HTR-8/SVneo (cell line): ENCODE measurements at places on chromosomes 11 and 22.

- DNase-seq = no peak
Measured at GRCh38 chr11:7417328-7417727, 68.0 kb upstream of the OLFML1 start.

DNA sequence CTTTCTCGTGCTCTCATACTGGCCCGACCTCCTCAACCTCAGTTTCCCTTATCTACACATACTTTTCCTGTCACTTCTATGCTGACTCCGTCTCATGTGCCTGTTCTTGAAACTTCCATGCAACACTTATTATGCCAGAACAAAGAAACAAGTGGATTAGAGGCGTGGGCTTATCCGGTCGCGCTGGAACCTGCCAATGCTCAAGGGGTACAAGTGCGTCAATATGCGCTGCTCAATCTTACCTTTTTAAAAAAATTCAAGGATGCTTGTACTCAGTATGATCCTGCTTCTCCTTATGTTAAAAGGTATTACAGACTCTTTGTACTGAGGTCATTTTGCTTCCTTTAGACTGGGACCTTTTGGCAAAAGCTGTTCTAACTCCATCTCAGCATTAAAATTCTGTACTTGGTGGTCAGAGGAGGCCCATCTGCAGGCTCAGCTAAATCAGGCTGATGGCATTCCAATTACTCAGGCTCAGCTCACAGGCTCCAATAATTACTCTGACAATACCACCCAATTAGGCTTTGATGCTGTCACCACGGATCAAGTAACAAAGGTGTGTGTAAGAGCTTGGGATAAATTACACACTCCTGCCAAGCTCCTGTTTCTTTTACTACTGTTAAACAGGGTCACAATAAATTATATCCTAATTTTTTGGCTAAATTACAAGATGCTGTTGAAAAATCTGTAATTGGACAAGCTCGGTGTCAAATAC is 26.3 kb upstream of the ALDH3B2 start:
- DNase-seq = no peak

GRCh38 chr22:45104313-45104712 is 59.4 kb upstream of the NUP50 start:
- DNase-seq = no peak

GRCh38 chr22:35126993-35127392 is 61.0 kb downstream of the ISX start:
- no peak for DNase-seq

GRCh38 chr22:16914006-16914405 is 88.8 kb upstream of the XKR3 start:
- DNase-seq = no peak

- DNase-seq = no peak
Measured at GRCh38 chr11:6717426-6717825, 34.3 kb upstream of the MRPL17 start.

GRCh38 chr11:113308601-113309000 is 5.8 kb upstream of the TTC12 start:
- no peak for DNase-seq

GRCh38 chr11:130404727-130405126 is 23.7 kb downstream of the ADAMTS8 start:
- no peak for DNase-seq

- DNase-seq = no peak
Measured at GRCh38 chr11:124294687-124295086, 19.1 kb downstream of the OR8D1 start.

GRCh38 chr11:19677381-19678080 is 35.1 kb upstream of the NAV2 start:
- DNase-seq = no peak

DNA sequence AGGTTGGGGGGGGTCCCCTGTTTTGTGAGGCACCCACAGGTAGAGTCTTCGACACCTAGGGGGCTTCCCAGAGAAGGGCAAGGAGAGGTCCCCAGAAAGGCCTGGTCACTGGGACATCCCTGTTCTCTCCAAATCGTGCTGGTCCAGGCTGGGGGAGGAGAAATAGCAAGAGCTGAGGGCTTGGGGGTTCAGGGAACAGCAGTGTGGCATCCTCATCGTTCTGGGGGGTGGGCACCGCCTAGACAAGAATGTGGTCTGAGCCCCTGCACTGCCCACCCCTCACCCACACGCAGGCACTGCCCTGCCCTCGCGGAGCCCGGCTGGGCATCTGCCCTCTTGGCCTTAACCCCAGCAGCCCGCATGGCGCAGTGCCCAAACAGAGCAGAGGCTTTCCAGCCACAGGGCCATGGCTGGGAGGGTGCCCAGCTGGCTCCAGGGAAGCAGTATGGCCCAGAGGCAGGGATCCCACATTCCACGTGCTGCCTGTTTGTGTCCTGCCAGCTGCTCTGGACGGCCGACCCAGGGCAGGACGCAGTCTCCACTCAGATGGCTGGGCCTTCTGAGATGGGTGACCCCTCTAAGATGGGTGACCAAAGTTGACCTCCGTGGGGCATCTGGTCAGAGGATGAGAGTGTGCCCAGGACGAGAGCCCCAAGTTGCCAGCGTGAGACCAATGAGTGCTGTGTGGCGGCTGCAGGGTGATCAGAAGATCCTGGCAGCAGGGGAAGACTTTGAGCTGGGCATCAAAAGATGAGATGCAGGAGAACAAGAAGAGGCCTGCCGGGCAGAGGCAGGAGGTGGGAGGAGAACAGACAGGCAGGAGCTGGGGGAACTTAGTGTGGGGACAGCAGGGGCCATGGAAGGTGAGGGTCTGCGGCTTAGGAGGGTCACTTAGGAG is 14.4 kb downstream of the SCARF2 start:
- DNase-seq = no peak
